ENCODE measurements at places on chromosomes 12 and 14.

GRCh38 chr14:36281309-36281708 is 39.1 kb downstream of the MBIP start:
- DNase-seq = no peak

GRCh38 chr14:90924621-90925340 is 108.6 kb upstream of the TTC7B start:
- no peak for DNase-seq

- DNase-seq = no peak
Observed at GRCh38 chr12:106602076-106602475, 19.3 kb downstream of the RFX4 start.

DNA sequence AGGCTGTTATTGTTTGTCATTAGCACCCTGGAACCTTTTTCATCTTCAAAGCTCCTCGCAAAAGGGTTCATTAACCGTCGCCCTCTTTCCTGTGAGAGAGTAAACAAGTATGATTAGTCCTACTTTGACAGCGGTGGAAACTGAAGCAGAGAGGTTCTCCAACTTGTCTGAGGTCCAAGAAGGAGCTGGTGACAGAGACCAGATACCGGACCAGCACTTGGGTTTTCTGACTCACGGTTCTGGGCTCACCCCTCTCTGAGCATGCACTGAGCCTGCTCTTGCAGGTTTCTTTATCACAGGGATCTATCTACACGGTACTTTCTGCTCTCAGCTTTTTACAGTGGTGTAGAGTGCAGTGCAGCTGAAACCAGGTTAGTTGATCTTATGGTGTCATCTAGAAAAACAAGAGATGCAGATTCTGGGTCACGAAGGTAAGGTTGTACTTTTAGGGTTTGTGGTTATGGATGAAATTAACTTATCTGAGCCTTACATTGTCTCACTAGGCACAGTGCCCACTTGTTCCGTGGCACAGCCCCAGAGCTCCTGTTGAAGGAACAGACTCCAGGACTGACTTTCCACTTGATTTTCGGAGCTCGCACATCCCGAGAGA is 62.1 kb downstream of the PPP2R5C start:
- DNase-seq = no peak
